ENCODE measurements at places on chromosomes 5 and 9. TPM values are rescaled to one million over a fixed set of nuclear protein-coding genes. Genes with fewer than 3 reads are reported as not detected.

IER5L gene
- 22.7 TPM for total RNA-seq

PTGDS gene
- total RNA-seq: 21.4 TPM

URM1 gene
- total RNA-seq: 34.4 TPM

INSL6 gene
- not detected for total RNA-seq

HRCT1 gene
- 0.51 TPM for total RNA-seq

YIPF5 gene
- total RNA-seq: 285 TPM
